ENCODE measurements at places on chromosomes 4 and X.

DNA sequence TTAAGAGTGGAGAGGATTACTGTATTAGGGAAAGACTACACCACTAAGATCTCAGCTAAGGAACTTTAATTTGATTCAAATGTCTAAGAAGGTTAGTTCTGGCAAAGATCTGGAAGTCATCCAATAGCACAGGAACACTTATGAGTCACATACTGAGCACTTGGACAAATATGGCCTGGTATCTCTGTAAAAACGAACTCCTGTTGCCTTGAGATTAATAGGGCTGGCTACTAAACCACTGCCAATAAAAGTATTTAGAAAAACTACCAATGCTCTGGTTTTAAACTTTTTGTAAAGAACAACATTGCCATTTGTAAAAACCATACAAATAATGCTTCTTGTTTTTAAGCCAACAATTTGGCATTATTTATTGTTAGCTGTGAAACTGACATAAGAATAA is 70.5 kb downstream of the SEC24D start:
- DNase-seq = peak; percentile 50

DNA sequence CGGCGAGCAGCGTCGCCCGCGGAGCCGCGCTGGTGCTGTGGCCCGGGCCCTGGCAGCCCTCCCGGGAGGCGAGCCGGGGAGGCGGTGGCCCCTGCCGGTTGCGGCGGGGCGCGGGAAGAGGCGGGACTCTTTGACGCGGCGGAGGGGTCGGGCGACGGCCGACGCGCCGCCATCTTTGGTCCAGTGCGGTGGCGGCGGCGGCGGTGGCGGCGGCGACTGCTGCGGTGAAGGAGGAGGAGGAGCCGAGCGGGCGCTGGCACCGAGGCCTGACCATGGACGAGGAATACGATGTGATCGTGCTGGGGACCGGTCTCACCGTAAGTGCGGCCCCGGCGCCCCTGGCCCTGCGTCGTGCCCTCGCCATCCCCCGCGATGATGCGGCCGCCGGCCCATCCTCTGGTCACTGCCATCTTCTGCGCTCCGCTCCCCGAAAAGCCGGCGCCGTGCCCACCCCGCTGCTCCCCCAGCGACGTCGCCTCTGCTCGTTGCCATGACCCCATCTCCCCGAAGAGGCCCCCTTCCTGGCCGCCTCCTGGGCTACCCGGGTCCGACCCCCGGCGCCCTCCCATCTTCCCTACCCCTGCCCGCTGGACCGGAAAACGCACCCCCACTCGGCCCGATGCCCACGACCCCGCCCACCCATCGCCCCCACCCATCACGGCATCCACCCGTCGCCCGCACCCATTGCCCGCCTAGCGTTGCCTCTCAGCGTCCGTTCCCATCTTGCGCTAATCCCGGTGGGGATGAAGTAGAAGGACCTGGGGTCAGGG is at the start of gene GDI1:
Gene GDI1 (plus strand): TSS at position 172 of the 770 bp plus-strand sequence. CDS start 101 bp downstream, at position 273.
- peak; percentile 42 for DNase-seq

DNA sequence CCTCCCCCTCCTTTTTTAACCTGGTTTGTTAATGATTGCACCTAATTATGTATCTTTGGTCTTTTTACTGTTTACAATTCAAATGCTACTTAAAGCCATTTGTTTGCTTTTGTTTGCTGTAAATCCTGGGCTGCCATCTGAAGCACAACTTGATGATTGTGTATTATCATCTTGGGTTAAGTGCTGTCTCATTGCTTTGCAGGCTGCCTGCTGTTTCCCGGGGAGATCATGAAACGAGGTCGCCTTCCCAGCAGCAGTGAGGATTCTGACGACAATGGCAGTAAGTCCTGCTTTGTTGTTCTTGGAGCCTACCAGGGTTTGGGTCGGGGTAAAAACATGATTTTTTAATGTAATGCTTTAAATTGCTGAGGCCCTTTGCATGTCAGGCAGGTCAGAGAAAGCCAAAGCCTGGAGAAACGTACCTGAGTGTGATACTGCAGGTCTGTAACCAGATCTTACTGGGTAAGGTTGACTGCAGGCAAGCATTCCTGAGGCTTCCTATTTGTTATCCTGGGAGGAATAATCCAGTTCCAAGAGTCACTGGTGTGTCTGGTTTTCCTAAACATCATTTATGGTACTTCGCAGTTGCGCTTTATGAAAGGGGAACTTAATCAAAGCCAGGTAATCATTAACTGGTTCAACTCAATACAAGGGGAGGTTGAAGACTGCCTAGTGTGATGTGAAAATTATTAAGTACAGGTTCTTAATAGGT is 22.2 kb downstream of the JADE1 start:
- no peak for DNase-seq

DNA sequence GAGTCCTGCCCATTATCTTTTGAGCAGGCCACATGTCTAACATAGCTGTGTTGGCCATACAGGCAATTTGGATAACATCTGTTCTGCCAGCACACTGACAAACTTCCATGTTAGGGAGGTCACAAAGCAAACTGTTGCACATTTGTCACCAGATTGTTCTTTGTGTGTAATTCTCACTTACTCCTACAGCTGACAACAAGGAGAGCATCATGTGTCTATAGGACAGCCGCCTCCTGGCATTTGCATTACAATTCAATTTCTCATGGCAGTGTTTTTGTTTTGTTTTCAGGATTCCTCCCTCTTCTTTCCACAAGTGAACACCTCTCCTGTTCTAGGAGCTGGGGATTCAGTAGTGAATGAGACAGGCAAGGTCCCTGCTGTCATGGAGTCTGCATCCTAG is 94.3 kb upstream of the LEF1 start:
- DNase-seq = no peak

GRCh38 chr4:54230484-54231418 is 1.7 kb downstream of the PDGFRA start:
- DNase-seq = no peak

Measured in LoVo (cell line).